ENCODE measurements at places on chromosomes 5 and 9.

DNA sequence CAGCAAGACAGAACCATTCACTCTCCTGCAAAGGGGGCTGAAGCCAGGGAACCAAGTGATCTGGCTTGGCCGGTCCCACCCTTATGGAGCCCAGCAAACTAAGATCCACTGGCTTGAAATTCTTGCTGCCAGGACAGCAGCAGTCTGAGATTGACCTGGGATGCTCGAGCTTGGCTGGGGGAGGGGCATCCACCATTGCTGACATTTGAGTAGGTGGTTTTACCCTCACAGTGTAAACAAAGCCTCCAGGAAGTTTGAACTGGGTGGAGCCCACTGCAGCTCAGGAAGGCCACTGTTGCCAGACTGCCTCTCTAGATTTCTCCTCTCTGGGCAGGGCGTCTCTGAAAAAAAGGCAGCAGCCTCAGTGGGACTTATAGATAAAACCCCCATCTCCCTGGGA, 60.5 kb downstream of the TNFSF8 start:
- no peak for DNase-seq

- no peak for DNase-seq
Observed at GRCh38 chr5:21219966-21220365, 1232.0 kb upstream of the CDH18 start.

DNA sequence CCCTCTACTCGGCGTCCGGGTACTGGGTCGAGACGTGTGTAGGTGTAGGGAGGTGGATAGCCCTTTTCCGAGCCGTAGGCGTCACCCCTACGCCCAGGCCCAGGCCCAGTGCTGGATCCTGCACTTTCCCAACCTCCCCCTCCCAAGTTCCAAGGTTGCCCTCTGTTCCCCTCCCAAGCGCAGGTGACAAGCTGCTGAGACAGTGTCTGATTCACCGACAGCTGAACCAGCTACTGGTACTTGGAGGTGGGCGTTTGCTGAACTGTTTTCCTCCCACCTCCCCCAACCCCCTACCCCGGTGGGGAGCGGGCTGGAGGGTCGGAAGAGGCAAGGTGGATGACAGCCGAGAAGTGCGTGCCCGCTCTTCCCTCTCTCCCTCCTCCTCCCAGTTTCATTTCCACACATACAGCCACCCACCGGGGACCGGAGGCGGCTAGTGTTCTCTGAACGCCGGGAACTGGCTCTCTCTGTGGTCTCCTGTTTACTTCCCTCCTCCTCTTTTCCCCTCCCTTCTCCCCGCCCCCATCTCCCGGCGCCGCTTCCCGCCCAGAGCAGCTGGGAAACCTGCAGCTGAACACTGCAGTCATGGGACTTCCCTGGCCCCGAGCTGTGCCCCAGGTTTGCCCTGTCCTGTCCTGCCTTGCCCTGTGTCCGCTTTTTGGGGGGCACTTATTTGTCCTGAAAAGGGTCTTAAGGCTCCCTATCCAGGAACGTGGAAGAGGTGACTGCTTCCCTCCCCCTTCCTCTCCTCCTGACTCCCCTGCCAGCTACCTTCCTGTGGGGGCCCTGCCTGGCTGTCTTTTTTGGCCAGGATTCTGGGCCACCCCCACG, 6.2 kb upstream of the KLF9 start:
- DNase-seq = peak; percentile 45

DNA sequence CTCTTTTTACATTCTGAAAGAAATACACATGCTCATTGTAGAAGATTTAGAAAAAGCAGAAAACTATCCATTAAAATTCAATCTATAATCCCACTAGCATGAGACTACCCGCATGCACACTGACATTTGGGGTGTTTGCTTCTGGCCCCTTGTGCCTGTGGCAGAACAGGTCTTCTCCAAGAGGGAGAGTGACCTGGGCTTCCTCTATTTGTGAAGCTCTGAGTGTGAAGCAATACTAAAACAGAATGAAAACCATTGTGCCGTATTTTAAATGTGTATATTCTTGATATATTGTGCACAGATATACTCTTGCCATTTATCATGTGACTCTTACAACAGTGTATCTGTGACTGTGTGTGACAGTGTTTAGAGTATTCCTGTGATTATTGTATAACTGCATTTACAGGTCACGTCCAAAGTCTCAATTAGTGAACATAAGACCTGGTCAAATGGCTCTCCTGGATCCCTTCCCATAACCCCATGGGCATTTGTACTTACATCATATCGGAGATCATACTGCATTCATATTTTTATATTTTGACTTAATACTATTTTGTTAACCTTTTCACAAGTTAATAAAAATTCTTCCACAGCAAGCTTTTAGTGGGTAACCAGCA, 14.7 kb upstream of the CPEB4 start:
- no peak for DNase-seq

DNA sequence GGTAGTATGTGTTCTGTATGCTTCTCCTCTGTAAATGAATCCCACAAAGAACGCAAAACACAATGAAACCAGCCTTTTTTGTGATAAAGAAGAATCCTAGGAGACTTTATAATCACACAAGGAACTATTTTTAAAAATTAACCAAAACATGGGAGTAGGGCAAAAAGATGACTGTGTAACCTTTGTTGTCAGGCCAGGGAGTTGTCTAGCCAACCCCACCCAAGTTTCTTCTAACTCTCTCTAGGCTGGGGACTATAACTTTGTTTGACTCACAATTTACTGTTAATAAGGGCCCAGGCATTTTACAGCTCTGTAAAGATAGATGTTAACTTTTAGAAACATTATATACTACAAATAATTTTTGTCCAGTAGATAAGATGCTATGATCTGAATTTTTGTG, 176.1 kb downstream of the ADAMTS12 start:
- DNase-seq = no peak

DNA sequence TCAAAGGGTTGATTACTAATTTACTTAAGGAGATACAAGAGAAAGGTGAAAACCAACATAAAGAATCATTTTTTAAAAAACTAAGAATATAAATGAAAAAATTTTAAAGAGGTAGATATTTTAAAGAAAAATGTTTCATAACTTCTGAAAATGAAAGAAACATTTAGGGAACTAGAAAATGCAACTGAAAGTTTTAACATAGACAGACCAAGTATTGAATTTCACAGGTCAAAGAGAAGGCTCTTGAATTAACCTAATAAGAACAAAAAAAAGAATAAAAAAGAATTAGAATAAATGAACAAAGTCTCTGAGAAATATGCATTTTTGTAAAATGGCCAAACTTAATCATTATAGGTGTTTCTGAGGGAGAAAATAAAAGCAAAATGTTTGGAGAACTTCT, 16.1 kb upstream of the FAM174A start:
- no peak for DNase-seq

- DNase-seq = no peak
Observed at GRCh38 chr5:108144332-108144731, 237.6 kb downstream of the FBXL17 start.

DNA sequence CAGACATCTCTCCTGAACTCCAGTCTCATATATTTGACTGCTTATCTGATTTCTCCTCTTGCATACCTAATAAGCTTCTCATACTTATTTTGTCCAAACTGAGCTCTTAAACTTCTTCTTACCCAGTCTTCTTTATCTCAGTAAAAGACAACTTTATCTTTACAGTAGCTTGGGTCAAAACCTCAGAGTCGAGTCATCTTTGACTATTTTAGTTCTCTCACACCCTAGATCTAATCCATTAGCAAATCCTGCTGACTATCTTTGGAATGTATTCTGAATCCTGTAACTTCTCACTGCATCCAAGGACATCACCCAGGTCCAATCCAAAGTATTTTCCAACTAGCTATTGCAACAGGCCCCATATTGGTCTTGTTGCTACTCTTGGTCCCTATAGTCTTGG, 11.8 kb upstream of the JAK2 start:
- no peak for DNase-seq

GRCh38 chr9:115132648-115133047, 14.7 kb upstream of the TNC start:
- no peak for DNase-seq

DNA sequence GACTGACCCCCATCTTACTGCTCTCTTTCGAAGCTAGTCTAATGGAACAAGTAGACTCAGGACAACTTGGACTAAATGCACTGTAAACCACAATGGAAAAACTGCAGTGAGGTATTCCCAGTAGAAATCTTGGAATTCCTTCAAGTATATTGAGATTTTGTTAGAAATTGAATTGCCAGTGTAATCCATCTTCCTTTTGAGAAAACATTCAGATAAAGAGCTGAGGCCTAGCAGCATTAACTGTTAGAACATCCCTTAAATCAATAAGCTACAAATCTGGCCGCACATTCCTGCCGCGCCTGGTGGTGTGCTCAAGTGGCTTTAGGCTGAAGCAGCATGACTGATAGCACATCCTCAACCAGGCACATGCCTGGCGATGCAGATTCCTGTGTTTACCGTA, 29.3 kb downstream of the PPIC start:
- DNase-seq = no peak

DNA sequence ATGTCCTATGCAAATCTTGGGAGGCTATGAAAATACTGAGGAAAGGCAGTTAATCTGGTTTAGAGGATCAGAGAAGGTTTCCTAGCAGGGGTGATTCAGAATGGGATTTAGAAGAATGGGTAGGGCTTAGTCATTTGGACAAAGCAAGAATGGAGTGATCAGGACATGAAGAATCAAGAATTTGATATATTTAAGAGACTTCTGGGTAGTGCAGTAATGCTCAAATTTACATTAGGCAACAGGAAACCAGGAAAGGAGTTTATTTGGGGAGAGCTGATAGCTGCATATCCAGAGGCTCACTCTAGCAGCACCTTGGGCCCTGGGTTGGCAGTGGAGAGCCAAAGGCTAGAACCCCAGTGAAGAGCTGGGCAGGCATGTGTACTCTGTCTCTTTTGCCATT, 78.9 kb upstream of the PAPPA start:
- DNase-seq = no peak

- no peak for DNase-seq
Observed at GRCh38 chr9:126033956-126034355, 286.8 kb downstream of the PBX3 start.

- no peak for DNase-seq
Observed at GRCh38 chr5:176616511-176616910, 6.6 kb upstream of the GPRIN1 start.

- peak; percentile 63 for DNase-seq
Observed at GRCh38 chr5:59587489-59588337, 305.8 kb downstream of the PDE4D start.

GRCh38 chr5:80810425-80810824, 149.7 kb upstream of the RASGRF2 start:
- DNase-seq = no peak

GRCh38 chr5:129094924-129095899, 663 bp downstream of the ISOC1 start:
- peak; percentile 12 for DNase-seq

DNA sequence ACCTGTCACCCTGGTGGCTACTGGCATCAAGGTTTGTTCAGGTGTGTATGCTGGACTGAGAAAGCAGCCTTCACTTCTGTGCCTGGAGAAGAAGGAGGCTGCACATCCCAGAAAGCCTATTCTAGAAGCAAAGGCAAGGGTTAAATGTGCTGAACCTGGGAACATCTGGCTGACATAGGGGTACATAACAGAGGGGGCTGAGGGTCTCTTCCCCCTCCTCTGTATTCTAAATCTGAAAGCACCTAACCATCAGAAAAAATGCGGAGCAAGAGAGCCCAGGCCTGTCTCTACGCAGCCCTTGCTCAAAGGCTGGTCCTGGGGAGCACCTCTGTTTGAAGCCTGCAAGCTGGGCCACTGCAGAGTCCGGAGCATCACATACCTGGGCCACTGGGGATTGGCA, 53.2 kb upstream of the FSTL4 start:
- no peak for DNase-seq

GRCh38 chr5:54691656-54692055, 174.1 kb downstream of the SNX18 start:
- DNase-seq = no peak

DNA sequence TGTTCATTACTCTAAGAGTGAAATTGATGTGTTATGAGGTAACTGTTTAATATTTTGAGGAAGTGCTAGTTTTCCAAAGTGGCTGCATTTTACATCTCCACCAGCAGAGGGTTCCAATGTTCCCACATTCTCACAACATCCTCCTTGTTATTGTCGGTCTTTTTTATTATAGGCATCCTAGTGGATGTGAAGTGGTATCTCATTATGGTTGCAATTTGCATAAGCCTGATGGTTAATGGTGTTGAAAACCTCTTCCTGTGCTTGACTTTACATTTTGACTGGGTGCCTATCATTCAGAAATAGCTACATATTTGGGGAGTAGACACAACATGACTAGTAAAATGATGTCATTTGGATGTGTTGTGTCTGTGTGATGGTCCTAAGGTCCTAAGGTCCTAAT, 143.6 kb downstream of the MRPS30 start:
- no peak for DNase-seq

- no peak for DNase-seq
Observed at GRCh38 chr5:122089096-122090013, 11.3 kb upstream of the LOX start.

GRCh38 chr5:132497488-132497997, 7.0 kb upstream of the IRF1 start:
- no peak for DNase-seq

GRCh38 chr5:113675166-113675565, 161.7 kb downstream of the YTHDC2 start:
- no peak for DNase-seq

- DNase-seq = no peak
Observed at GRCh38 chr5:40364441-40364840, 315.3 kb upstream of the PTGER4 start.

- DNase-seq = no peak
Observed at GRCh38 chr9:73095425-73095824, 56.2 kb upstream of the ANXA1 start.

GRCh38 chr9:84123648-84124406, 143.2 kb downstream of the RMI1 start:
- no peak for DNase-seq

DNA sequence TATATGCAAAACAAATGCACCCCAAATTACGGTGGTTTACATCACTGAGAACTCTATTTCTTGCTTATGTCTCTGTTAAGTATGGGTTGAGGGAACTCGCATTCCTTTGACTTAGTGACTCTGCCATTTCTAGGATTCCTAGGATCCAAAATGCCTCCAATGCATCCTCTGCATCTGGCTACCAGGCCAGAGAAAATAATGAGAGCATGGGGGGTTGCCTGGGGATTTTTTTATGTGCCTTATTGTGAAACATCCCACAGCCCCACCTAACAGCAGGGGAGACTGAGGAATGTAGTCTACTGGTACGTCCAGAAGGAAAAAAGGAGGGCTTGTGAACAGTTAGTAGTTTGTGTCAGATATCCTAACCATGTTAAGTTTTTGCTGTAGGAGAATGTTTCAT, 466.0 kb upstream of the ARRDC3 start:
- DNase-seq = no peak

- no peak for DNase-seq
Observed at GRCh38 chr5:156477196-156477595, 150.2 kb downstream of the SGCD start.

DNA sequence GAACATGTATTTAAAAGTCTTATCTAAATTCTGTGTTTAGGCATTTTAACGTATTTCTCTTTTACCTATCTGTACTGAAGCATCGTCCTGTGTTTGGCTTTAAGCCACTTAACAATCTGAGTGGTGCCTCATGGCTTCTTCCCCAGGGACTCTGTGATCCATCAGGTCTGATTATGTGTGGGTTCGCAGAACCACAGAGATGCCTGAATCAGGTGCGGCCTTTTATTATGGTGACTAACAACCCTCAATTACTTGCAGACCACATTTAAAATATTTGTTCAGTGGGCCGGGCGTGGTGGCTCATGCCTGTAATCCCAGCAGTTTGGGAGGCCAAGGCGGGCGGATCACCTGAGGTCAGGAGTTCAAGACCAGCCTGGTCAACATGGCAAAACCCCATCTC, 39.6 kb upstream of the SAP30L start:
- DNase-seq = no peak
